NCI-H1436 treated with DMSO at 0.1 percent for 48 hours (cell line): ENCODE measurements at places on chromosomes 5 and 9.

DNA sequence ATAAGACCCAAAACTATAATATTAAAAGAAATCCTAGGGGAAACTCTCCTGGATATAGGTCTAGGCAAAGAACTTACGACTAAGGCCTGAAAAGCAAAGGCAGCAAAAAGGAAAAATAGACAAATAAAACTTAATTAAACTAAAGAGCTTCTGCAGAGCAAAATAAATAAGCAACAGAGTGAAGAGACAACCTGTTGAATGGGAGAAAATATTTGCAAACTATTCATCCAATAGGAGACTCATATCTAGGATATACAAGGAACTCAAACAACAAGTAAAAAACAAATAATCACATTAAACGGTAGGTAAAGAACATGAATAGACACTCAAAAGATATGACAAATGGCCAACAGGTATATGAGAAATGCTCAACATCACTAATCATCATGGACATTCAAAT is 318.6 kb downstream of the CSNK1G3 start:
- DNase-seq = no peak

GRCh38 chr5:176396330-176396729 is 7.8 kb downstream of the HIGD2A start:
- DNase-seq = no peak

DNA sequence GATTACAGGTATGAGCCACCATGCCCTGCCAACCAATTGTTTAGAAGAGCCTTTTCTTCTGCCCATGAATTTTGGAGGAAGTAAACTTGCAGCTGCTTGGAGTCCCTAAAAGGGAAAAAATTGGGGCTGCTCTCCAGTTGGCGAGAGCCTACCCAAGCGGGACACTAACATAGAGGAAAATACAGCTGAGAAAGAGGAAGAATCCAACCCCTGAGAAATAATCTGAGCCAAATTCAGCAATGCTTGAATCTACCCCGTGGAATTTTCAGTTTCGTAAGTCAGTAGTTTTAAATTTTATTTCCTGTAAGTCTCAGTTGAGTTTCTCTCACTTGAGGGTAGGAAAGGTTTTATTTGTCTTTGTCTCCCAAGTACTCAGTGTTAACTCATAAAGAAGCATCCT is 30.4 kb upstream of the UBTD2 start:
- DNase-seq = no peak

GRCh38 chr5:37840053-37841034 is 503 bp upstream of the GDNF start:
- no peak for DNase-seq

GRCh38 chr5:124176692-124177091 is 569.7 kb downstream of the ZNF608 start:
- DNase-seq = no peak

DNA sequence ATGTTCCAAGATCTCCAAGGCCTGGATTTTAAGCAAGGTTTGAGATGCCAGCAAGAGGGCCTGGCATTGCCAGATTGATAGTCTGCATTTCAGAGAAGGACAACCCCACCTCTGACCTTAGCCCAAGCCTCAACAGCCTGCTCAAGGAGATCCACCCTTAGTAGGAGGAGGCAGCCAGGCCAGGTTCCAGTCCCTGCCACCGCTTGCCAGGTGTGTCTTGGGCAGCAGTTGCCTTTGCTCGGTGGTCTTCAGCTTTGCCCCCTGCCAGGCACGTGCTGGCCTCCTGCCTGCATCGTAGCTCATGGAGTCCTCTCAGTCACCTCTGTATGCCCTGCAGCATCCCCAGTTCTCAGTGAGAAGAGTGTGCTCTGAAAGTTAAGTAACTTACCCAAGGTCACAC is 134.2 kb downstream of the KCNIP1 start:
- no peak for DNase-seq

DNA sequence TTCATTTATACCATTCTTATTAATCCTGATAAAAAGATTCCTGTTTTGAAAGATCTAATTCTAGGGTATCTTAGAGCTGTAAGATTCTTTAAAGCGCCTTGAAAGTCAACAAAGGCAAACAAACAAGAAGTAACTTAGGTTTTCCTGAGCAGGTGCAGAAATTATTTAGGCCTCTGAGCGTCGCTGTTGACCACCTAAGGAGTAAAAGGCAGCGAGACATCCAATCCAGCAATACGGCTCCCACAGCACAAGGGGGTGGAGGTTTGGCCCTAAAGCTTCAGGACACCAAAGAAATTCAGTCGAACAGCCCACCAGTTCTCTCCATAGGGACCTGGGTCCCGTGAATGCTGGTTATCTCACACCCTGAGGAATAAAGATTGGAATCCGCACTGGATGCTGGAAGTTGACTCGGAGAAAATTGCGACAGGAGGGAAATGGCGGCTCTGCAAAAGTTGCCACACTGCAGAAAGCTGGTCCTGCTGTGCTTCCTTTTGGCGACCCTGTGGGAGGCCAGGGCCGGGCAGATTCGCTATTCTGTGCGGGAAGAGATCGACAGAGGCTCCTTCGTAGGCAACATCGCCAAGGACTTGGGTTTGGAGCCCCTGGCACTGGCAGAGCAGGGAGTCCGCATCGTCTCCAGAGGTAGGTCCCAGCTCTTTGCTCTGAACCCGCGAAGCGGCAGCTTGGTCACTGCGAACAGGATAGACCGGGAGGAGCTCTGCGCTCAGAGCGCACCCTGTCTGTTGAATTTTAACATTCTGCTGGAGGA is at the start of gene PCDHGA2:
Gene PCDHGA2 (plus strand): TSS at position 223 of the 769 bp plus-strand sequence.
- no peak for DNase-seq
